ENCODE measurements at places on chromosomes 1 and 21.

DNA sequence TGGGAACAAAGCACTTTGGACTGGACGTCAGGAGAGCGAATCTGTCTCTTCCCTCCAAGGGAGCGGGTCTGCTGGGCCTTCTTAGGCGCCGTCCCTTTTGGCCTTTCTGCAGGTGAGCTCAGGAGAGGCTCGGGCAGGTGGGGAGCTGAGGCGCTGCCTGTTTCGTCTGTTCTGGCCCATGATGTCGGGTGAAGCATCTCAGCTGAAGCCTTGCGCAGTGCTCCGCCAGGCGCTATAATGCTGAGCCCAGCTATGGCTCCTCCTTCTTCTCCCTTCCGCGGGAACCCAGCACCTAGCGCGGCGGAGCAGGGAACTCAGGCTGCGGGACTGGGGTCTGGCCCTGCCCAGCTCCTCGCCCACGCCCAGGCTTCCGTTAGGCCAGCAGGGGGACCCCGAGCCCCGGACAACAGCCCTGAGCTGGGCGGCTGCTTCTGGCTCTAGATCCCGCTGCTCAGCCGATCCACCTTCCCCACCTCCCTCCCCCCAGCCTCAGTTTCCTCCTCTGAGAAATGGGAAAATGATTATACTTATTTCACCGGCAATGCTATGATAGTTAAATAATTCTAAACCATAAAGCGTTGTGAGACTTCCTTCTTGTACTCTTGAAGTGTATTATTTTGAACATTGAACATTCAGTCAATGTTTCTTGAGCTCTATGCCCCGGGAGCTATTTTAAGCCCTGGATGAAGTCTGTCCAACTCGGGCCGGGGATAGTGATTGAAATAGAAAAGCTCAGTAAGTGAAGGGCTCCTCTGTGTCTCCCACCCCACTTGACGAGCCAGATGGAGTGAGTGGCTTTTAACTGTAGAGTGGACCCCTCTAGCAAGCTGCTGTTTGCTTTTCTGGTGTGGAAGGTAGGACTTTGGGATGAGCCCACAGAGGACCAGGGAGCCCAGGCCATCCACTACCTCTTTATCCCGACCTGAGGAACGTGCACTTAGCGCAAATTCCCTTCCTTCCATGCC lies 9.6 kb upstream of the ADORA1 start:
- DNase-seq, result peak; percentile 55

- DNase-seq, result peak; percentile 86
Measured at GRCh38 chr1:239914751-239915231, 176.9 kb upstream of the FMN2 start.

GRCh38 chr1:47794081-47794480 lies 203.1 kb downstream of the TRABD2B start:
- DNase-seq, result no peak

GRCh38 chr1:179016706-179017382 lies 8.8 kb upstream of the FAM20B start:
- peak; percentile 77 for DNase-seq

- DNase-seq, result peak; percentile 40
Measured at GRCh38 chr21:37079211-37079824, 6.3 kb downstream of the TTC3 start.

Measured in CD14-positive monocyte (primary cell).